ENCODE measurements at places on chromosomes 6 and 20.
A peak's percentile ranks its signal among the peaks of the same experiment; 100 is the strongest.

DNA sequence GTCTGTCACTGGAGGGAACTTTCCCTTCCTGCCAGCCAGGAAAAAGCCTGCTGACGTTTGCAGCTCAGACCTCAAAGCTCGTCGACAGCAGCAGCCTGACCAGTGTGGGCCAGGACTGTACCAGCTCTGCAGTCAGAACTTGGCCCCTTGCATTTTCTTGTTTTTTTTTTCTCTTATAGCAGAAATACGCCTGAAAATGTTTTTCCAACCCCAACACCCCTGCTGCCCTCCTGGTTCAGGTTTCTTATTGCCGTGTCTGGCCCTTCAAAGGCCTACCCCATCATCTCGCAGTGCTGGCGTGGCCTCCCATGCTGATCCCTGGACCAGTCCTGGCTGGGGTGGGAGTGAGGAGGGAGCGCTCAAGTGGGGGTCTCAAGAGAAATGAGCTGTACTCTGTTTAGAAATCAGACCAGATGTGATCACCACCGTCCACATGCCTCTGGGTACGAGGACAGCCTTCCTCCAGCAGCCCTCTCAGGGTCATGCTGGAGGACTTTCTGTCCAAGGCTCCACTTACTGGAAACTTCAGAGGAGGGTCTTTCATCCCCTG lies 169.0 kb downstream of the FOXC1 start:
- DNase-seq = no peak

DNA sequence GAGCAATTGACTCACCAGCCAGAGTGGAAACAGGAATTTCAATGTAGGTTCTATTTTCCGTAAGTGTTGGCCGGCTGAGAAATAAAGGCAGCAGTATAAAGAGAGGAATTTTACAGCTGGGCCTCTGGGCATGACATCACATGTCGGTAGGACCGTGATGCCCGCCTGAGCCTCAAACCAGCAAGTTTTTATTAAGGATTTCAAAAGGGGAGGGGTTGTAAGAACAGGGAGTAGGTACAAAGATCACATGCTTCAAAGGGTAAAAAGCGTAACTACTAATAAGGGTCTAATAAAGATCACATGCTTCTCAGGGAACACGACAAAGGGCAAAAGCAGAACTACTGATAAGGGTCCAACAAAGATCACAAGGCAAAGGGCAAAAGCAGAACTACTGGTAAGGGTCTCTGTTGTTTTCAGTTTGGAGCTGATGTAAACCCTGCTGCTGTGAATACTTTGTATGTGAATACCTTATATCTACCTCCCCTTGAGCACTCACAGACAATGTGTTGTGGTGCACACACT lies 9.0 kb upstream of the TULP4 start:
- no peak for DNase-seq

- no peak for DNase-seq
Observed at GRCh38 chr6:31168606-31169005, 1.9 kb downstream of the POU5F1 start.

DNA sequence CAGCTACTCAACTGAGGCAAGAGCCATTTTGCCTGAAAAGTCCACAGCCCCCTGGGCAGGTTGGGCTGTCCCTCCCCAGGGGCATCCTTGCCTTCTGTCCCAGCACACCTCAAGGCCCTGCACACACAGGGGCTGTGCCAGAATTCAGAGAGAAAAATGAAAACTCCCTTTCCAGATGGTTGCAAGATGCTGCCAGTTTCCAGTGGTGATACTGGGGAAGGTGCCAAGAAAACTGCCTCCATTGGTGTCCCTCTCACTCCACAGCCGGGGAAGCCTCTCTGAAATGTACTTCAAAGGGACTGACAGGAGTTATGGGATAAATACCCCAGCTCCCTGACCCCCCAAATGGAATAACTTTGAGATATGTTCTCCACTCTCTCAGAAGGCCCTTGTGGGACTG lies 154.2 kb upstream of the MAFB start:
- DNase-seq = no peak

DNA sequence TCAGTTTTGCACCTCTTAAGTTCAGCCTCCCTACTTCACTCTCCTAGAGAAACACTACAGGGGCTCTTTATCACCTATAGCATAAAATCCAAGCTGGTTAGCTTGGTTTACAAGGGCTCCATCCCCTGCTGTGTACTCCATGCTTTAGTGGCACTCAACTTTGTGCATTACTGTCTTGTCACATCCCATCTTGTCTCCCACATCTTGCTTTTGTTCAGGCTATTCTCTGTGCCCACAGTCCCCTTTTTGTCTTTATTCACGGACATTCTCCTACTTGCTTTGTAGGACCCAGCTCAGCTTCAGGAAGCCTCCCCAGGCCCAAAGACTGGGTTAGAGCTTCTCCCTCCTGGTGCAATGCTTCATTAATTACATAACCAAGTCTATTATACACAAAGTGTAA lies 107.9 kb upstream of the SPACA1 start:
- no peak for DNase-seq

- DNase-seq = no peak
Observed at GRCh38 chr6:162187168-162187935, 540.2 kb downstream of the PRKN start.

DNA sequence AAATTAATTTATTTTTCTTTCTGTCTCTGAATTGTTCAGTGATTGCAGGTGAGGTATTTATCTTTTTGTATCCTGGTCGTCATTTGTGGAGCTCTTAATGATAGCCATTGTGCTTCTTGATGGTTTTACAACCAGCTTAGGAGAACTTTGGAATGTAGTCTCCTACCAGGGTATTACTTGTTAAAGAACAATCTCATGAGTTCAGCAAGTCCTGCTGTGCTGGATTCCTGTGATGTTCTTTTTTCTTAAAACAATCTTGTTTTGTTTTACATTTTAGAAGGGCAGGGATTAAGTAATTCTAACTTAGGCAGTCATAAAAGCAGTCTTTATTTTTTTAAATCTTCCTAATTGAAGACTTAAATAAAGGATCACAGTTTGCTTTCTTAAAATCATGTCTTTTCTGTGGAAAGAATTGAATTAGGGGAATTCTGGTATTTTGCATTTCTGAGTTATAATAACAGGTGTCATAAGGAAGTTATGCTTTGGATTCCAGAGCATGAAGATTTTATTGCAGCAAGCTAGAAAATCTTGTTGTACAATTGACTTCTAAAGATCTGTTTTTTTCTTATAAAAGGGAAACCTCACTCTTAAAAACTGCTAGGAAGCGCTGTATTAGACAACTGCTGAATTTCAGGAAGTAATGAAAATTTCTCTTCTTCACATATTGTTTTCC lies 23.7 kb downstream of the RIOK1 start:
- no peak for DNase-seq

- no peak for DNase-seq
Observed at GRCh38 chr6:38030380-38030779, 210.9 kb downstream of the ZFAND3 start.

GRCh38 chr20:14919501-14920081 lies 582.2 kb upstream of the FLRT3 start:
- peak; percentile 39 for DNase-seq

- DNase-seq = no peak
Observed at GRCh38 chr20:32839227-32839981, 19.3 kb upstream of the EFCAB8 start.

- DNase-seq = no peak
Observed at GRCh38 chr20:59405226-59406200, 105.1 kb downstream of the EDN3 start.

DNA sequence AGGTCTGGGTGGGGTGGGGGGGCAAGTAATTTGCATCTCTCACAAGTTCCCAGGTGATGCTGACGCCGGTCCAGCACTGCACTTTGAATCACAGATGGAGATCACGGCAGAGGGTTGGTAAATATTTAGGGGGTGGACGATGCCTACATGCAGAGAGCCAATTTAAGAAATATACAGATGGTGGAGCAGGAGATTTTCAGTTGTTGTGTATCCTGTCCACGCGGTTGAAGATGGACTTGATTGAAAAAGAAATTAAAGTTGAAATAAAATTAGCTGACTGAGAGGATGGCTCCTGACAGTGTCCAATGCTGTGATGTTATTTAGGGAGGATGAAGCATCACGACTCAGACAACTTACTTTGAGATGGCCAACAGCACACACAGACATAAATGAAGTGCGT lies 74.6 kb downstream of the PHACTR3 start:
- no peak for DNase-seq

DNA sequence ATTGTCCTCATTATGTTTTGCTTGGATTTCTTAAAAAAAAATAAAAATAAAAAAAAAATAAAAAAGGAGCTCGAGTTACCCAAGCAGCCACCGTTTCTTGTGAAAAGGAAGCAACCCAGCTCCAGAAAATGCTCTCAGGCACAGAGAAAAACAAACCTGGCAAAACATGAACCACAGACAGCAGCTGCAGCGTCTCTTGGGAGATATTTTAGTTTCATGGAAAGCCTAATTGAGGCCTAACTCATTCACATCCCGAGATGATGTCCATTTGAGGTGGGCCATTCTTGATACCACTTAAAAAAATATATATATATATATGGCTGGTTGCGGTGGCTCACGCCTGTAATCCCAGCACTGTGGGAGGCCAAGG lies 13.7 kb upstream of the MRAP2 start:
- DNase-seq = no peak

DNA sequence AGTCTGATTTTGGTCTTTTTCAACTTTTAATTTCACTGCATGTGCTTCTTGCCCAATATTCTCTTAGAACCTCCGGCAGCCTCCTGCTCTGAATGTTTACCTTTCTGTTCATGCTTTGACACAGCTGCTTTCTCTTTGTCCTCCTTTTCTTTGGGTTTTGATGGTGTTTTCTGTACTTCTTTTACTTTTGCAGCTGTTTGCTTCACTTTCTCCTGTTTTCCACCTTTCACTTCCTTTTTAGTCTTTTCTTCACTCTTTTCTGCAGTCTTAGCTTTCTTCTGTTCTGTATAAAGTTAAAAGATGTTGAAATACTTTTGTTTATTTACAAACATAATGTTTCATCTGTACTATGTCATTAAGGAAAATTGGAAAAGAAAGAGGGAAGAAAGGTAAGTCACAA lies 133.1 kb downstream of the TRDN start:
- DNase-seq = no peak

DNA sequence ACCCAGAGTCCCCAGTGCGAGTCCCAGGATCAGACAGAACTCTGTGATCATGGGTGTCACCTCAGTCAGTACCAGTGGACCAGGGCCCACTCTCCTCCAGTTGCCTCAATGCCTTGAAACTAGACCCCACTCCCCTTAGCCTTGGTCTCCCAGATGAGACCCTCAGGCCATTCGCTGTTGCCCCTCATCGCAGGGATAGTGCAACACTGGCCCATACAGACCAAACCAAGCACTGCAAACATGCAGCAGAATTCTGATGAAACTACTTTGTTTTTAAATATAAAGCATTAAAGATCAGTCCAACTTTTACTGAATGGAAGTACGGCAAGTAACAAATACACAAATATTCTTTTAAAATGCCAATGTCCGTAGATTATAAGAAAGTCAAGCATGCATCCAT lies 101.2 kb upstream of the NT5E start:
- DNase-seq = no peak

GRCh38 chr6:157723376-157723775 lies 99.7 kb upstream of the SNX9 start:
- no peak for DNase-seq

GRCh38 chr6:34658605-34659265 lies 37.8 kb downstream of the ILRUN start:
- DNase-seq = peak; percentile 22

GRCh38 chr6:155408981-155409380 lies 46.7 kb downstream of the NOX3 start:
- no peak for DNase-seq

- no peak for DNase-seq
Observed at GRCh38 chr6:2719093-2719455, 31.6 kb downstream of the MYLK4 start.

DNA sequence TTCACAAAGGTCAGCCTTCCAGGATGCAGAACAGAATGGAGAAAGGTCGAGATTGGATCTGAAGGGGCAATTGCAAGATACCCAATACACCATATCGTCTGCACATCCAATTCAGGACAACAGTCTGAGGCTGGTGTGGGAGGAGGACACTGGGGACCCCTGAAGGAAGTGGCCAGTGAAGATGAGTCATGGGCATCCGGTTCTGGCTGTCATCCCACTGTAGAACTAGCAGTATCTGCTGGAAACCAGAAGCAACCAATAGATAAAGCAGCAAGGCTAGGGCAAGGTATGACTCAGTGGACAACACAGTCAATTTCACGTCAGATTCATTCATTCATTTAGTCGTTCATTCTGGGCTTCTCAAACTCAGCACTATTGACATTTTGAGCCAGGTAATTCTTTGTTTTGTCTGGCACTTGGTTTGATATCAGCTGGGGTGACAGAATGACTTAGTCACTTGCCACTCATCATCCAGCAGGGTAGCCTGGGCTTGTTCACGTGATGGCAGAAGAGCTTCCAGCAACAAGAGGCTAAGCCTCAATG lies 30.3 kb upstream of the SHLD1 start:
- DNase-seq = peak; percentile 77

DNA sequence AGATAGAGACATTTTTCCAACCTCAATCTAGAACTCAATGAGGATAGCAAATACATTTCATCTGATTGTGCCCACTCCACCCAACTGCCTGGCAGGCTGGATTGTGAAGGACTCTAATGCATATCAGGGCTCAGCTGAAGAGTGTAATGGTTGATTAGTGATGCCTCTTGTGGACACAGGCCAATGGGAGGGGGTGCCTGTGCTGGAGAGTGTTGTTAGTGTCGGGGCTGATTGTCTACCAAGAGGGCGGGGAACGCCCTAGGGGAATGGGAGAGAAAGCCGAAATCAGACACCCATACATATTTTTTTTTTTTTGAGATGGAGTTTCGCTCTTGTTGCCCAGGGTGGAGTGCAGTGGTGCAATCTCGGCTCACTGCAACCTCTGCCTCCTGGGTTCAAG lies 103.7 kb upstream of the SALL4 start:
- no peak for DNase-seq

- DNase-seq = no peak
Observed at GRCh38 chr6:104987218-104987617, 30.3 kb downstream of the LIN28B start.

DNA sequence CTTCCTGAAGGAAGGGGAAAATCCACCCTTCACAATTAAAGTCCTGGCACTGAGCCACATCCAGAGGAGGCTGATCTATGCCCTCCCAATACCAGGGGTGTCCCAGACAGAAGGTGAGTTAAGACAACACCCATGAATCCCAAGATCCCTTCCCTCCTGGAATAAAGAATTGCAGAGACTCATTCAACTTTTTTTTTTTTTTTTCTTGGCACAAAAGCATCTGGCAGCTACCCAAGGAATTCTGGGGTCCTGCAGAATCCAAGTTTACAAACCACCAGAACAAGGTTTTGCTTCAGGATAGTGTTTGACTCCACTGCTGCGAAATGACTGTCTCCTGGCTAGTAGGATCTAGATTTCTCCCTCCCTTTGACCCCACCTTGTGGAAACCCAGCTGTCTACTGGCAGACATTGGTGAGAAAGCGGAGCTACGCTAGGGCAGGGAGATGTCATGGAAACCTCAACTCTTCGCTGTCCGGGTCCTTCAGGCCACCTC lies 37.4 kb downstream of the JAG1 start:
- DNase-seq = no peak
